SK-N-SH (cell line): ENCODE measurements at places on chromosomes 2 and 18. TPM values are rescaled to one million over a fixed set of nuclear protein-coding genes. Genes with fewer than 3 reads are reported as not detected.

GRCh38 chr18:76686737-76687231 is 135.6 kb upstream of the ZNF236 start:
- peak; percentile 77 for DNase-seq
- peak overlapping the region; percentile 32; the same call in 1 of the 2 replicates for H3K4me3 ChIP-seq
- H3K4me1 ChIP-seq = peaks cover 2% of the 10 kb centered on the region; the same call in 1 of the 2 replicates
- no peak overlapping the region for H3K27ac ChIP-seq

DNA sequence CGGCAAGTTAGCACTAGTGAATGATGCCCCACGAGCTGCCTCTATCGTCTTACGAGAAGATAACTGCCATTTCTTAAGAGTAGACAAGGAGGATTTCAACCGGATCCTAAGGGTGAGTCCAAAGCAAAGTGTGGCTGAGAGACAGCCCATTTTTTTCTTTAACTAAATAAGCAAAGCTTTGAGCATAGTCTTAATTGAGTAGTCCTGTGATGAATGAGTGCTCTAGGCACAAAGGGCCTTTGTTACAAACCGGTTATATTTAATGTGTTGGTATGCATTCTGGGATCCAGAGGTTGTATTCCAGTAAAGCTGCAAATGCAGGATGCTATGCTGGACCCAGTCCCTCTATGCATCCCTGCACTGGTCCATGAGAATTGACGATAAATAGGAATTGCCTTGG is 86.9 kb upstream of the MAP3K20 start:
- H3K27ac ChIP-seq = no peak overlapping the region
- H3K27me3 ChIP-seq = no peaks in the 10 kb centered on the region
- H3K36me3 ChIP-seq = peaks cover 3% of the 10 kb centered on the region; the same call in 1 of the 2 replicates

- no peak overlapping the region for H3K4me3 ChIP-seq
- no peak for DNase-seq
- no peaks in the 10 kb centered on the region for H3K4me1 ChIP-seq
Observed at GRCh38 chr18:48391868-48392267, 17.3 kb downstream of the ZBTB7C start.

GRCh38 chr2:212523756-212524155 is 14.8 kb downstream of the ERBB4 start:
- no peaks in the 10 kb centered on the region for H3K36me3 ChIP-seq
- no peak overlapping the region for H3K4me3 ChIP-seq
- no peak overlapping the region for H3K27ac ChIP-seq
- no peaks in the 10 kb centered on the region for H3K27me3 ChIP-seq
- no peaks in the 10 kb centered on the region for H3K4me1 ChIP-seq
- no peak for DNase-seq

- no peaks in the 10 kb centered on the region for H3K4me1 ChIP-seq
- no peak for DNase-seq
- H3K27me3 ChIP-seq = no peaks in the 10 kb centered on the region
- H3K27ac ChIP-seq = no peak overlapping the region
- no peak overlapping the region for H3K4me3 ChIP-seq
Observed at GRCh38 chr18:64294967-64295366, 146.1 kb upstream of the LINC00305 start.

DNA sequence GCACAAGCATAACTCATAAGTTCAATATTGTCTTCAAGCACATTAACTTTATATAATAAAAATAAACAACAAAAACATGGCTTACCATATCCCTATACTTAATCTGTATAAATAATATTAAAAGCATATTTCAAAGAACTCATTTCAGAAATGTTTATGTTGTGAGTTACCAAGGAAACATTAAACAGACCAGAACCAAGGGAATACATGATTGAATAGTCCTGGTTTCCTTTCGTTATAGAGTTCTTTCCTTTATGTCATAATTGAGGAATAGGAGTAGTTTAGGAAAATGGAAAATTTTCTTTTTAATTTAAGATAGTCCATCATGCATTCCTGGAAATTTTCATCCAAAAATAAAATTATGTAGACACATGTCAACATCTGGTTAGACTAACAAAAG is 343.0 kb downstream of the ERBB4 start:
- no peaks in the 10 kb centered on the region for H3K4me1 ChIP-seq
- H3K27ac ChIP-seq = no peak overlapping the region
- no peaks in the 10 kb centered on the region for H3K36me3 ChIP-seq
- H3K27me3 ChIP-seq = no peaks in the 10 kb centered on the region
- H3K4me3 ChIP-seq = no peak overlapping the region

The ALK gene
- polyA plus RNA-seq = 0.30 and 0.55 TPM in 2 replicates

The GALR1 gene
- polyA plus RNA-seq = not detected in 2 replicates

- no peak overlapping the region for H3K4me3 ChIP-seq
- H3K36me3 ChIP-seq = no peaks in the 10 kb centered on the region
- H3K27ac ChIP-seq = peak overlapping the region; percentile 50
Observed at GRCh38 chr18:26460449-26461091, 87.8 kb downstream of the KCTD1 start.
